Fibroblast of skin of right quadriceps (primary cell): ENCODE measurements at places on chromosomes 11 and 22.

DNA sequence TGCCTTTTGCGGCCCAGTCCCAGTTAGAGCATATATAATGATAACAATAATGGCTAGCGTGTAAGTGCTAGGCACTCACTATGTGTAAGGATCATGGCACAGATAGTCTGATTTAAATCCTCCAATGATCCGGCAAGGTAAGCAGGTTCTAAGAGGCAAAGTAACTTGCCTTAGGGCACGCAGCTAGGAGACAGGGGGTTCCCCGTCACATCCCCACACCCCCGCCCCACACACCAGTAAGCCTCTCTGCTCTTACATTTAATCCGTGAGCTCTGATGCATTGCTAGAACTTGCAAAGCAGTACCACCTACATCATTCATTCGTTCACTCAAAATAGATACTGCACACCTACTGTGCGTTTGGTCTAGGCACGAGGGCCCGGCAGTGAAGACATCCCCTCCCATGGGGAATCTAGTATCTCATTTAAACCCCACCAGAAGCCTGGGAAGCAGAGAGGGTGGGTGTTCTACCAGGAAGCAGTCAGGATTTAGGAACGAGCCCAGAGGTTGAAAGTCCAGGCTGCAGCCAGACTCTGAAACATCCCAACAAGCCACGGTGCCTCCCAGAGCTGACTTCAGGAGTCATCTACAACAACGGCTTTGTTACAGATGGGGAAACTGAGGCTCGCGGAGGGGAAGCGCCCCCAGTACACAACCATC lies 20.6 kb downstream of the TMPRSS6 start:
- no peak for DNase-seq

- no peak for DNase-seq
Observed at GRCh38 chr22:27258616-27259172, 542.9 kb downstream of the MN1 start.

GRCh38 chr11:86408845-86409244 lies 34.2 kb downstream of the CCDC81 start:
- no peak for DNase-seq

- DNase-seq = peak; percentile 88
Observed at GRCh38 chr22:38924347-38924952, 33.0 kb upstream of the APOBEC3A start.

- peak; percentile 53 for DNase-seq
Observed at GRCh38 chr11:67345920-67346819, 7.2 kb downstream of the POLD4 start.

- no peak for DNase-seq
Observed at GRCh38 chr22:45832959-45833580, 143.9 kb downstream of the WNT7B start.
